ENCODE measurements at places on chromosomes 3 and 15.
A peak's percentile ranks its signal among the peaks of the same experiment; 100 is the strongest.

DNA sequence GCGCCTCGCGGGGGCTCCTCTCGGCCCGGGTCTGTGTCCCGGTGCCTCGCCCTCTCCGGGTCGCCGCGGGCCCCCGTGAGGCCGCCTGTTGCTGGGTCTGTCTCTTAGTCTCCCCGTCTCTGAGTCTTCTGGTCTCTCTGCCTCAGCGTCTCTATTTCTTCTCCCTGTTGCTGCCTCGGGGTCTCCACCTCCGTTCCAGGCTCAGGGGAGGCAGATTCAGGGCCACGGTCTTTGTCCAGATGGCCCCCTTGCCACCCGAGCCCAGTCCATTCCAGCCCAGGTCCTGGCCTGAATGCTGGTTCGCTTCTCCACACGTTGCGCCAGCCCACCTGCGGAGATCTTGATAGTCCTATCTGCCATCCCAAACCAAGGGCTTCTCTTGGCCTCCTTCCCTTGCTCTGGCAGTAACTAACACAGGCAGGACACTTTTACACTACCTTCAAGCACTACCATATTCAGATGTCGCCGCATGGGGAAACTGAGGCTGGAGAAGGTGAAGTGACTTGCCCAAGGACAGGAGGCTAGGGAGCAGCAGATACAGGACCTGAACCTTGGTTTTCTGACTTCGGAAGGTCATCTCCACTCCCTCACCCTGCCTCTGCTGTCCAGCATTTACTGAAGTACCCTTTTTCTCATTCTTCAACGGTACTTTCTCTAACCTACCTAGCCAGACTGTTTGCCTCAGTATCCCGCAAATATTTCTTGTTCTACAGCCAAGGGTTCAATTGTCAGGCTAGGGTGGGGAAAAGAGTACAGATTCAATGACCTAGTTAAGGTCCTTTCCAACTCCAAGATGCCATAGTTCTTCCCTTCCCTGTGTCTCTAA lies 616 bp upstream of the IGDCC4 start:
- no peak for DNase-seq

DNA sequence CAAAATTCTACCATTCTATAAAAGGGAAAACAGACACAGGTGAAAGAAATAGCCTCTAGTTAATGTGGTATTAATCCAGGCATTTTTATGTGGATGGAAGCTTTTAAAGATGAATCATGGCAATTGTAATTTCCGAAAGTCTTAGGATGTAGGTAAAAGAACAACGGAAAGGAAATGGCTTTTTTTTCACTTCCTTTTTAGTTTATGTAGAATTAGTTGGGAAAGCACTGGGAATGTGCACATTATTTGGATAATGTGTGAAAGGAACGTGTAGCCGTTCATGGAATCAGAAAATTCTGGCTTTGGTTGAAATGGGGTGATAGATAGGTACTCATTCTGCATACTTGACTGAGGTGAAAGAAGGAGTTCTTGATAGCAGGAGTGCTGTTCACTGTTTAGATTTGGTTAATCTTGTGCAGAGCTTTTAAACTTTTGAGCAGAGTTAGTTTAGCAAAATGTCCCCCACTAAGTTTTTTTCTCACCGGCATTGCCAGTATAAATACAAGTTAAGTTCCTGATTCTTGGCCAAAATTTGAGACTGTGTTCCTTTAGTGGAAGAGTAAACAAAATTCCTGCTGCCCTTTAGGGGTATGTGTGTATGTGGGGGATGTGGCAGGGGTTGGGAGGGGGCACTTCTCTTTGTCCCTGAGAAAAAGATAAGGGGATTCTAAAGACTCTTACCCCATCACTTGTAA lies 20.2 kb upstream of the UTS2B start:
- DNase-seq: no peak

DNA sequence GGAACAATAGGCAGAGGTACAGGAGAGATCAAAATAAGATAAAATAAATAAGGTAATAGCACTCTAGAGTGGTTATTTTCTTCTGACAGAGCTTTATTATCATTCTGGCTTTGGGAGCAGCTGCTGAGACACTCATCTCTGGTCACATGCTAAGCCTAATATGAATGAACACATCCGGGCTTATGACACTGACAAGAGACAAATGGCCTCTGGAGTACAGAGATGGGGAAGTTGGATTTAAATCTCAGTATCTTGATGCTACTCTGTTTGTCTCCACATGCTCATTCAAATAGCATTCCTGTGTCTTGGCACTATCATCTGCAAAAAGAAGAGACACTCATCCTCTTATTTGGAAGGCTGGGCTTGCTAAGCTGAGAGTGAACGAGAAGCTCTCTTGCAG lies 55.6 kb downstream of the TMEM45A start:
- DNase-seq: peak; percentile 59

DNA sequence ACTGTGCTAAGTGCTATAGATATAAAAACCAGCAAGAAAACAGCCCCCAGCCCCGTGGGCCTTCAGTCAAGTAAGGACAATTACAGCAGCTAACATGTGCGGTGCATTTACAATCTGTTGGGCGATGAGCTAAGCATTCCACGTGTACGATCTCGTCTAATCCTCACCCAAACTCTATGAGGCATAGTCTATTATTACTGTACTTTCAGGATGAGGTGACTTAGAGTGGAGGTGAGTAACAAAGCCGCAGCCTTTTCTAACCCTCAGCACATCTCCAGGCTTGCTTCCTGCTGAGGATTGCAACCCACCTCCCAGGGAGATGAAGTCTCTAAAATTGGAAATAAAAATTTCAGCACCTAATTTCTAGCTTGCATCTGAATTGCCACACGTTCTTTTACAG lies 53.2 kb upstream of the MCF2L2 start:
- peak; percentile 95 for DNase-seq

DNA sequence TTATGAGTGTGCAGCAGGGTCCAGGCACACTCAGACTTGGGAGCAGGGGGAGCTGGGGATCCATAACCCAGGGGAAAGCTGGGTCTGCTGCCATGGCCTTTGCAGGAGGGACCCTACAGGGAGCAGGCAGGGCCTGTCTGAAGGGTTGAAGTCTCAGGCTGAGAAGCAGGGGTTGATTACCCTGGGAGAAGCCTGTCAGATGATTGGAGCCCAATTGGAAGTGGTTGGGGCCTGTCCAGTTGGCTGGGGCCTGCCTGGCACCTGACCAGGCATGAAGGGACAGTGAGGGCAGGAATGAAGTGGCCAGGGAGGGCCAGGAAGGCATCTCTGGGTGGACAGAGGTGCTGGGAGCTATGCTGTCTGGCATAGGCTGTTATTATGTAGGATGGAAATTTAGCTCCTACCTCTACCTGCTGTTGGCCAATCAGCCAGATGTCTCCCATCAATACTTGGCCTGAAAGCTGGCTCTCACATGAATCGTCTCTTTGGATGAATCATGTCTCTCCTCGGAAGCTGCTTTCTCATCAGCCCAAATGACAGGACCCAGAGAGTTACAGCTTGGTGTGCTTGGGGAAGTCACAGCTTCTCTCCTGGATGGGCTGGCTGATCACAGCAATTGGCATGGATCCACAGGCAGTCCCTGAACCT lies 27.4 kb upstream of the SLCO2A1 start:
- DNase-seq: peak; percentile 44

GRCh38 chr15:78079298-78080087 lies 2.0 kb upstream of the TBC1D2B start:
- DNase-seq: no peak

DNA sequence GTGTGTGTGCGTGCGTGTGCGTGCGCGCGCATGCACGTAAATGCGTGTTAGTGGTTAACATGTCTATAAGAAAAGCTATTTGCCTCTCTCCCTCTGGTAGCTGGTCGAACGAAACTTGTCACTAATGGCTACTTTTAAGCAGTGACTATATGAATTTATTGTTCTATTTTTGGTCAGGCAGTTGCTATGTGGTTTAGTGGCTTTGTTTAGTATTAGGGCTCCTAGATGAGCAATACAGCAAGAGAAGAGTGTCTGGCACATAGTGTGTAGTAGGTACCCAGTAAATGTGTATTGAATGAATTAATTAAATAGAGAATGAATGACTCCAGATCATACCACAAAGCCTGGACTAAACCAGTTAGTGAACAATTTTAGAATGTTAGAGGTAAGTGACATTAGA lies 171.6 kb downstream of the PPM1L start:
- DNase-seq: no peak

DNA sequence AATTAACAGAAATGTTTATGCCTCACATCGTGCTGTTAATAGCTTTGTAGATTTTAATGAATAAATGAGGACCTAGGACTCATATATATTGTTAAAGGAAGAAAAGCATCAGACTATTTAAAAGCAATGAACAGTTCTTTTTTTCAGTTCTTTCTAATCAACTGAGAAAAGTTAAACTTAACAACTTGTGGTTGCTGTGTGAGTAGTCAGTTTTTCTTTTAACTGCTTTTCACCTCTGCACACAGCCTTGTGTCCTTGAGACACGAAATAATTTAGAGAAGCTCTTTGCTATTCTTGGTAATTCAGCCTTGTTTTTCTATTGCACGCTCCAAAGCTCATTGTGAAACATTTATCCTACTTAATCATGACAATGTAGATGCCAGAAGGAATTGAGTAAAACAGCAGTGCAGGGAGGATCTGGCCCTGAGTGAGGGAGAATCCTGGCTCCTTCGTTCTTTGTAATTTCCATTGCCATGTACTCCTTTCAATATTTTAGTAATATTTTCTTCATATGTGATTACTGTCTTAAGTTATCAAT lies 499.0 kb downstream of the PYDC2 start:
- no peak for DNase-seq

- no peak for DNase-seq
Measured at GRCh38 chr15:83018436-83018835, 7.0 kb upstream of the C15orf40 start.

- DNase-seq: peak; percentile 9
Measured at GRCh38 chr15:37931321-37931720, 3.1 kb upstream of the TMCO5A start.

DNA sequence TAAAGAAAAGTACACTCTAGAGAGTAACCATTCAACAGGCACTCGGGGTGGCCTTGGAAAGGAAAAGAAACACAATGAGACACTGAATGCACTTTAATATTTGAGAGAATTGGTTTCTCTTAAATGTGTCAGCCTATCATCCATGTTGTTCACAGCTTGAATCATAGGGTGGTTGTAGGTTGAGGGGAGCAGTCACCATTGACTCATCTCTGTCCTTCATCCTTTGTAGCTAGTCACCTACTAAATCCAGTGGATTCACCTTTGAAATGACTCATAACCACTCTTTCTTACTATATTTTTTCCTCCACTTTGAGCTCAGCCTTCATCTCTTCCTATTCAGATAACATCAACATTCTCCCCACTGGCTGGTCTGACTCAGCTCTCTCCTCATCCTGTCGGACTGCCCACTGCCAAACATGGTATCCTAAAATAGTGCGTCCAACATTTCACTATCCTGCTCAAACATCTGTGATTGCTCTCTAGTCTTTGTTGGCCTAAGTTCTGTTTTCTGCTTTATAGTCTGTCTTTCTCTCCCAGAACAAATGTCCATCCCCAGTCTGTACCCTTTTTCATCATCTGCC lies 182.7 kb upstream of the GADL1 start:
- DNase-seq: peak; percentile 99

DNA sequence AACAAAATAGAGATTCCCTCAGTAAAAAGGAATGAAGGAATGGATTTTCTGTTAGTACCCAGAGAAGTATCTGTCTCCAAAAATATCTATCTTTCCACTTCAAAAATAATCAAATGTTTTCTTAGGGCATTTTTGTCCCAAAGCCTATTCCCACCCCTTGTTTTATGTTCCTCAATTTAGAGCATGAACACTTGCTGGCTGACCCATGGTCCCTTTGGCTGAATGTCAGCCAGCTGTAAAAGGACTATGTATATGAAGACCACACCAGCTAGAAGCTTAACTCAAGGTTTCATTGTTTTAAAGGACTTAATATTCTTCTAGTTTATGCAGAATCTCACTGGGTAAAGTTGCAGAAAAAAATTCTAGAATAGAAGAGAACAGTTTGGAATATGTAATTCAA lies 931.2 kb downstream of the MCTP2 start:
- no peak for DNase-seq

DNA sequence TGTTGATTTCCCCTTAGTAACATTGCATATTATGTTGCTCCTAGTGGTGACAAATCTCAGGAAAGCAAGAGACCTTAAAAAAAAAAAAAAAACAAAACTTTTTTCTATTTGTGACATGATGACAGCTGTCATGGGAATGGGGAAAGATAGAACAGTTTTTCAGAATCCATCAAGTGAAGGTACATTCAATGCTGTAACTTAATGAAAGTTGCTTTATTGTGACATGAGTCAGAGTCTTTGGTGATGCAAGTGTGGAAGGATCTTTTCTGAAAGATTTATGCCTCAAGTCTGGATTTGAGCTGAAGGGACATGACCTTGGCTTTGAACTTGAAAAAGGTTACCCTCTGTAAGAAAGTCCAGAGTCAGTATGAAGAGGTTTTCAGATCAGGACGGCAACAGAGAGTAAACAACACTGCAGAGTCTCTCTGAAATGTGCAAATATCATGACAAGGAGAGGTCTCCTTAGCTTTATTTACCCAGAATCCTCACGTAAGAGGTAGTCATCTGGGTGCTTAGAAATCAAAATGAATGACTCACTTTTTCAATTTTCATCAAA lies 424.7 kb downstream of the CNTN4 start:
- DNase-seq: no peak

GRCh38 chr3:169305460-169305859 lies 358.1 kb downstream of the MECOM start:
- no peak for DNase-seq

- no peak for DNase-seq
Measured at GRCh38 chr3:71135373-71136088, 448.0 kb downstream of the FOXP1 start.

GRCh38 chr3:71725271-71725991 lies at the start of gene EIF4E3:
Gene EIF4E3 (minus strand): TSS chr3:71725402. CDS start chr3:71725367, 35 bp downstream.
- no peak for DNase-seq

- no peak for DNase-seq
Measured at GRCh38 chr3:111471831-111472230, 70.2 kb upstream of the CD96 start.

GRCh38 chr15:43274136-43274535 lies 7.4 kb upstream of the TGM5 start:
- DNase-seq: no peak

DNA sequence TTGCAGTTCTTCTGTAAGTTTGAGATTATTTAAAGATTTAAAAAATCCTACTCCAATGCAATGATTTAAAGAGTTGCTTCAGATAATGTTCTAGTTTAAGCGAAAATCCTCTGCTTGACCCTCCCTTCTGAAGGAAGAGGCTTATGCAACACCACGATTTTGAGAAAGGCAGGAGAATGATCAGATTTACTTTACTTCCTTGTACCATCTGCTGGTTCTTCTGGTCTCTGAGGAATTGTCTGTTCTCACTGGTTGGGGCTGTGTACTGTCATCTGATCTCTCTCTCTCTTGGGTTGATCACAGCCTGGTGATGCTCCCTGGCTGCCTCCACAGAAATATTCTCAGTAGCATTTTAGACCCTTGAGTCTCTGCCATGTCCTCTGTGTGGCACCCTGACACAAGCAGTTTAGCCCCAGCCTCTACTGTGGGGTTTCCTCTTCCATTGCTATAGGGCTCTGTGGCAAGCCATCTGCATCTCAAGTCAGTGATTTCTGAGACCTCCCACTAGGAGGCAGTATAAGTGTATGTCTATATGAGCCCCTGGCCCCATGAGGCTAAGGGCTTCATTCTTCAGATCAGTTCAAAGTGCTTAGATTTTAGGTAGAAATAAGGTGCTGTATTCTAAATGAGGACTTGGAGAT lies 50.8 kb upstream of the PLAAT1 start:
- DNase-seq: no peak

Measured in foreskin keratinocyte (primary cell).